ENCODE measurements at places on chromosomes 2 and 18. TPM values are rescaled to one million over a fixed set of nuclear protein-coding genes. Genes with fewer than 3 reads are reported as not detected.

The SULT1C3 gene
- total RNA-seq: not detected

The SERPINB10 gene
- 7.0 TPM for total RNA-seq

GRCh38 chr2:128154225-128154624 is 63.2 kb downstream of the UGGT1 start:
- no peak for DNase-seq

- no peak for DNase-seq
These were observed 63.2 kb downstream of the TTC32 start for GRCh38 chr2:19838616-19839015.

- DNase-seq: peak; percentile 54
These were observed 118.7 kb downstream of the KCTD1 start for GRCh38 chr18:26429535-26430226.

DNA sequence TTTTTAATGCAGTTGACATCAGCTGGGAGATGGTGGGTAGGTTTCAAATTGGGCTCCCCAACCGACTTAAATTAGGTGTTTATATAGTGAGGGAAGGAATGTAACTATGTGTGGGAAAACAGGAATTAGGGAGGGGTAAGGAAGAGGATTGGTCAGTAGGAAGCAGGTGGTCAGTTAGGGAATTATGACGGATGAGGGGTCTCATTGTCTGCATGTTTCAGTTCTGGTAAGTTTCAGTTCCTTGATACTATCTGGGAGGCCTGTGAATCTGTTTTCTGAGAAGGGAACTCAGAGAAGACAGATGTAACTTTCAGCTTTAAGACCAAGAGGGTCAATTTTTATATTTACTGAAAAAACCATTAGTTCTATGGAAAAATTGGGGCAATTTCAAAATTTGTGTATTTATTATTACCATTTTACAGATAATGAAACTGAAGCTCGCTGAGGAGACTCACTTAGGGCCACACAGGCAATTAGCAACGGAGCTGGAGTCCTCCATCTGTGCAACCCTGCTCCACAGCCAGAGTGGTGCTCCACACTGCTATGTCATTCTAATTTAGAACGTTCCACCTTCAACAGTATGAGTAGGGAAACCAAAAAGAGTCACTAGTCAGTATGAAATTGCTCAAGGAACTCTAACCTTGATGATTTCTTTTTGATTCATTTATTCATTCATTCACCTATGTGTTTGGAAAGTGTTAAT is 36.0 kb upstream of the CCDC195 start:
- no peak for DNase-seq

GRCh38 chr2:40394597-40394996 is 57.3 kb downstream of the SLC8A1 start:
- peak; percentile 15 for DNase-seq

- DNase-seq: no peak
These were observed 237.3 kb downstream of the C1D start for GRCh38 chr2:67825476-67825875.

DNA sequence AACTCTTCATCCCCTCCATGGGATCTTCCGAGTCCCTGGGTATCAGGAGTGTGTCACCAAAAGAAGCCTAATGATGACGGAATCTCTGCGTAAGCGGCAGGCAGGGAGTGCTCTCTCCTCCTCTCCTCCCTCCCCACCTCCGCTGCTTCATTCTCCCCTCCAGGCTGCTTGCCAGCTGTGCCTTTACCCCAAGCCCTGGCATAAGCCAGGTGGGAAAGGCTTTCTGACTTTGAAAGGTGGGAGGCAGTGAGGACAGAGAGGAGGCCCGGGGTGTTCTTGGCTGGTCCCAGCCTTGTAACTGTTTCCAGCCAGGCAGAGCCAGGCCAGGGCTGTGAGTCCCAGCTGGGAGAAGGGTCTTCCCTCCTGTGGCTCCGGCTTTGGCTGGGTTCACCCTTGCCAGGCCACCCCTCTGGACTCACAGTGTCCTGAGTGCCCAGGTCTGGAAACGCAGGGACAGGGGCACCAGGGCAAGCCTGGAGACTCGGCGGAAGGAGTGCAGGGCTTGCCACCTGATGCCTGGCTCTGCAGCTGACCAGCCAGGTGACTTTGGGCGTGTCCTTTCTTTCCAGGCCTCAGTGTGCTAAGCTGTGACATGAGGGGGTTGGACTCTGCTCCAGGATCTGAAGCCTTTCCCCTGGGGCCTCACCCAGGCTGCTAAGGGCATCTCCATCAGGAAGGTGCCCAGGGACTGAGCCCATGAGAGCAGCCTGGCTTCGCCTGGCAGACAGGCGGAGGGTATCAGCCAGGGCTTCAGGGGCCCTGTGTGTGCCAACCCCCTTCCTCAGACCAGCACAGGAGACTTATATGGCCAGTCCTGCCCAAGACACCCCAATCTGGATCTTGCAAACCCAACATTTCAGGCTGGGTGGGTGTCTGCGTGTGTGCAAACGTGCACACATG is 32.7 kb upstream of the HPCAL1 start:
- no peak for DNase-seq
